ENCODE measurements at places on chromosomes 3 and 15.

- no peak for DNase-seq
Observed at GRCh38 chr15:88663141-88663621, 24.4 kb downstream of the ISG20 start.

DNA sequence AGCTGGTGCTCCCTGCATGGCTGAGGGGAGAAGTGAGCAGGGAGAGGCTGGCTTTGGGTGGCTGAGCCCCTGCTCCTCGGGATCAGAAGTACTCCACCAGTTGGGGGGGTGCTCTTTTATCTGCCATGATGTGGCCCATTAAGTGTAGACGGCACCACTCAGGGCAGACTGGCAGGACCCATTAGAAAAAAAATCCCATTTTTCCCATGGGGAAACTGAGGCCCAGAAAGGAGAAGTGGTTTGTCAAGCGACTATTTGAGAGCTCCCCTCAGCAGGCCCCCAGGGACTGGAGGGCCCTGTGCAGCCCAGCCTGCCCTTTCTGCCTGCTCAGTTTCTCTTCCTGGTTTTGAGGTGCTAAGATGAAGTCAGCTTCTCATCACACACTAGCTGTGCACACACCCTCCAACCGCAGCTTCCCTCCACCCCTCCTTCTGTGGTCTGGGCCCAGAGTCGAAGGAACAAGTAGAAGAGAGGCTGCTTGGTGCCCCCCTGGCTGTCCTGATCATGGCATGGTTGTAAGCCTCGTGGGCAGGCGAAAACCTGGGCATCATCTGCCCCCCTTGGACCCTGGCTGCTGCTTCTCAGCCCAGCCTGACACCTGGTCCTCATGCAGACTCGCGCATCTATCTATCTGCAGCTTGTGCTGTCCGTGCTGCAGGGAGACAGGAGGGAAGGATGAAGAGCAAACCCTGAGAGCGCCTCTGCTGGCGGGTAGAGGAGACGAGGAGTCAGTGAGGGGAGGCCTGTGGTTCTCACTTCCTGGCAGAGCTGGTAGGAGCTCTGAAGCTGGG, 5.6 kb downstream of the CSK start:
- DNase-seq: peak; percentile 63

DNA sequence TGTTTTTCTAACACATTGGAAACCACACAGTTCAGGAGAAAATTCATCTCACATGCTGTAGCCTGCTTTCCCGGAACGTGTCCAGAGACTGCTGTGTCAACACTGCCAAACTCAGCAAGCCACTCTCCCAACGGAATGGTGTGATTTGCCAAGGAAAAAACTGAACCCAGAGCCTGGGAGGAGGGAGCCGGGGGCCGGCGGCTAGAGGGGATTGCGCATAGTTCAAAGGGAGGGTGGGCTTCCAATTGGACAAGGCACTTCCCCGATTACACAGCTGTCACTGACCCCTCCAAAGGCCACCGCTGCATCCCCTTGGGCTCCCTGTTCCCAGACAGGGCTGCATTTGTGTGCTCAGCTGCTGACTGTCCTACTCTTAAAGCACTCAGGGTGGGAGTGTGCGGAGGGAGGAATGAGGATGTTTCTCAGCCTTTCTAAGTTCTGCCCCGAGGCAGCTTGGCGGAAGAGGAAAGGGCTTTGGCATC, 256.2 kb downstream of the ZNF621 start:
- DNase-seq: no peak

DNA sequence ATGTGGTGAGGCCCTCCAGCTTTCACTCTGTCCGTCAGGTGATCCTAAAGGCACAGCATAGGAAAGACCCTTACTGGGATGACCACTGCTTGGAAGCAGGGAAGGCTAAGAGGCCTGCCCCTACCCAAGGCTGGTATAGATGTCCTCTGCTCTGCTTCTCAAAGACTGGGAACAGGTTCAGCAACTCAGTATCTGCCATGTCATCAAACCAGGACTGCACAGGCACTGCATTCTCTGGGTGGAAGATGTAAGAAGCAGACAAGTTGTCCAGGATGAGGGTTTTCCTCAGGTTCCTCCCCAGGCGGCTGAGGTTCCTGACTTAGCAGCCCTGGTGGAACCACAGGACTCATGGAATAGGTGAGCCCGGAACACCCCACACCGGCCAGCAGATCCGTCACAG, 4.7 kb downstream of the FAM98B start:
- no peak for DNase-seq

GRCh38 chr3:139292192-139292591, 51.6 kb upstream of the MRPS22 start:
- no peak for DNase-seq

- no peak for DNase-seq
Observed at GRCh38 chr3:36380221-36381031, at the start of gene STAC. Gene STAC (plus strand): TSS chr3:36380504. CDS start chr3:36380644, 140 bp downstream.

GRCh38 chr15:77975332-77976094, 102.0 kb downstream of the TBC1D2B start:
- DNase-seq: no peak

DNA sequence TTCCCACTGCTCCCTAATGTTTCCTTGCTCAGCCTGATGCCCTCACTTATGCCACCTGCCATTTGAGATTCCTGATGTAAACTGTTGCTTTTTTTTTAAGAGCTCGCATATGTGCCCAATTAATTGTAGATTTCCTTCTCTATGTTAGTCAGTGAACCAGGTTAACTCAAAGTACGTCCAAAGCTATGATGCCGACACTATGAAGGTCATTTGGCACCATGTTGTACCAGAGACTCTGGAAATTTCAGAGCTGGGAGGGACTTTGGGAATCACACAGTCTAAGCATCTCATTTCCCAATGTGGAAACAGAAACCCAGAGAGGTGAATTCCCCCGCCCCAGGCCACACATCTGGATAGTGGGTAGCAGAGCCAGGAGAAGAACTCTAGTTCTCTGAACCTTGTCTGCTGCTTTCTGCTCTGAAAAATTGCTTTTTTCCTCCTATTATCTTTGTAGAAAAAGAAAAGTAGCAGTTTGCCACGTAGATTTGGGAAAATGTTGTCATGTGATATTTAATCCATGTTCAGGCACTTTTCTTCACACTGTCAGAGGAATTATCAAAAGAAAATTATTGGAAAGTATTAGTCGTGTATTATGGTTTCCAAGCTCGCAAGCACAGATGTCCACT, 38.5 kb upstream of the TNFAIP8L3 start:
- no peak for DNase-seq

GRCh38 chr3:38032328-38032865, 3.0 kb upstream of the PLCD1 start:
- no peak for DNase-seq

- no peak for DNase-seq
Observed at GRCh38 chr15:83284559-83285283, at the start of gene BNC1. Gene BNC1 (minus strand): TSS chr15:83284664. CDS start chr15:83284628, 36 bp downstream.

GRCh38 chr3:25177041-25177440, 251.0 kb upstream of the RARB start:
- DNase-seq: no peak

DNA sequence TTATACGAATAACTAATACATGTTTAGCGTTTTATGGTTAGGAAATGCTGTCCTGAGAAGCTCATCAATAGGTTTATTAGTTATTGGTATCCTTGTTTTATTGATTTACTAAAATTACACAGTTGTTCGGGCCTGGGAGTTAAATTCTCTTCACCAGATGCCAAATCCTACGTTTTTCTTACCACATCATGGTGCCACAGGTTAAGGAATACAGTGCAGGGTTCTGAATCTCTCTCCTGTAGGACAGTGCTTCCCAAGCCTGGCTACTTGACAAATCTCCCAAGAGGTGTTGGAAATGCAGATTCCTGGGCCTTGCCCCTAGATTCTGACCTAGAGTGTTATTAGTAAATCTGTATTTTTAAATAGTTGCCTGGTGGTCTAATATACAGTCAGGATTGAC, 273.4 kb upstream of the LRRFIP2 start:
- DNase-seq: no peak

DNA sequence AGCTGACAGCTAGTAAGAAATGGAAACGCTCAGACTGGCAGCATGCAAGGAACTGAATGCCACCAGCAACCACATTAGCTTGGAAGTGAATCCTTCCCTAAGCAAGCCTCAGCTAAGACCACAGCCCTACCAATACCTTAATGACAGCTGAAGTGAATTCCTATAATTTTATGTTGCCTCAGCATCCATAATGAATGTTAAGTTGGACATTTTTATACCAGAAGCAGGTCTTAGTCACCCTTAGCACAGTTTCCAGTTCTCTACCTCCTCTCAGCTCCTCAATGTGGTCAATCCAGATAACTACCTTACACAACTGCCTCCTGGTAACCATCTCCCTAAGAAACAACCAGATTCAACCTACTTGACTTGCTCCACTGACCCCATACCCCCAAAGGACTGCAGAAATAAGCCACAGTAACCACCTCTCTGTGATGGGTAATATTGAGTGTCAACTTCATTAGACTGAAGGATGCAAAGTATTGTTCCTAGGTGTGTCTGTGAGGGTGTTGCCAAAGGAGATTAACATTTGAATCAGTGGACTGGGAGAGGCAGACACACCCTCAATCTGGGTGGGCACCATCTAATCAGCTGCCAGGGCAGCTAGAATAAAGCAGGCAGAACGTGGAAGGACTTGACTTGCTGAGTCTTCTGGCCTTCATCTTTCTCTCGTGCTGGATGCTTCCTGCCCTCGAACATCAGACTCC, 33.5 kb downstream of the NEDD4 start:
- no peak for DNase-seq

DNA sequence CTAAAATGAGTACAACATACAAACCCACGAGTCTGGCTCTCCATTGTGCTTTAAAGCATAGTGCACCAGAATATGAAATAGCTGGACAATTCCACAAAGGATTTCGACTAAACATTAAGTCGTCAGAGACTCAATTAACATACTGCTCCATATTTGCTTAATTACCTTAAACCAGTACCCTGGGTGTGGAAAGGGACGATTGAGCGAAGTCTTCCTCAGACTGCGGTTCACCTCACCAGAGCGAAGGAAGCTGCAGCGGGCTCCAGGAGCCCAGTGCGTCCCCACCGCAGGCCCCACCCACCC, 218 bp upstream of the TRPC1 start:
- DNase-seq: no peak
